Panc1 (cell line): ENCODE measurements at places on chromosomes 2 and 18.

DNA sequence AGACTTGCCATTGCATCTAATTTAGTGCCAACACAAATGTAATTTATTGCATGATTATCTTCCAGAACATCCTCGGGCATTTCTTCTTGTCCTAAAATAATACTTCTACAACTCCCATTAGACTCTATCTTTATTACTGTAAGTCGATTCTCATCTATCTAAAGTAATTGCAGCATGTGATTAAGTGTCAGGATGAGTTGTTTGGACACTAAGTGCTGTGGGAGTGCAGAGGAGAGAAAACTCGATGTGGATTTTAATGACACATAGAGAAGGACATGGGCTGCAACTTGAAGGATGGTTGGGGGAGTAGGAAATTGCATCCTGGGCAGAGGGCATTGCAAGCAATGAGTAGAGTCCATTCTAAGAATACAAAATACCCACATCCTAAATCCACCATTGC is 33.5 kb downstream of the STAT4 start:
- no peak for DNase-seq

- DNase-seq = peak; percentile 67
Measured at GRCh38 chr2:1055014-1055595, 104.5 kb downstream of the SNTG2 start.

DNA sequence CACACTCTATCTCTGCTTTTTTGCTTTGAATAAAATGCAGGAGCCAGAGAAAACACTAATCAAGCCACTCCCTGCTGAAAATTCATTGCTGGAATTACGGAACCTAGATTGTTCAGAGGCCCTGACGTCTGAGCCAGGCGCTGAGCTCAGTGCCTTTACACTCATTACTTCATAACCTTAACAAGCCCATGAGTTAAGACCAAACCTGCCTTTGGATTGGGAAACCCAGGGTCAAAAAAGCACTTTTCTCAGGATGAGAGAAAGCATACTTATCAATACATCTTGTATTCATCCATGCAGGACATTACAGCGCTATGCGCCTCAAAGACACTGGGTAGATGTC is 762 bp downstream of the INO80C start:
- no peak for DNase-seq

DNA sequence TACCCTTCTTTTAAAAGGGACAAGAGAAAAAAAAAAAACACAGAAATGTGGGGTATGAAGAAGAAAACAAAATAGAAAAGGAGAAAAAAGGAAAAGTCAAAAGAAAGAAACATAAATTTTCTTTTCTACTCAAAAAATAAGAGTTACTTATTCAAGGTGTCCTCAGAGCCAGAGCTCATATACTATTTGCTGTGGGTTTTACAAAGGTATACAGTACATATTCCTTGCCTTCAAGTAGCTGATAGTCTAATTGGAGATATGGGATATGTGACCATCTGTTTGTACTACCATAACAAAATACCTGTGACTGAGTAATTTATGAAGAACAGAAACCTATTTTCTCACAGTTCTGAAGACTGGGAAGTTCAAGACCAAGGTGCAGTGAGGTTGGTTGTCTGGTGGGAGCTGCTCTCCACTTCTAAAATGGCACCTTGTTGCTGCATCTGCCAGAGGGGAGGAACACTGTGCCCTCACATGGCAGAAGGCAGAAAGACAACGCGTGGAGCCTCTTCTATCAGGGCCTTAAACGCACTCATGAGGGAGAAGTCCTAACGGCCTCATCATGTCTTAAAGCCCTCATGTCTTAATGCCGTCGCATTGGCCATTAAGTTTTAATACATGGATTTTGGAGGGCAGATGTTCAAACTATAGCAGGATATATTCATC is 33.9 kb downstream of the NBAS start:
- no peak for DNase-seq

- no peak for DNase-seq
Measured at GRCh38 chr2:229201521-229201920, 69.6 kb downstream of the PID1 start.

DNA sequence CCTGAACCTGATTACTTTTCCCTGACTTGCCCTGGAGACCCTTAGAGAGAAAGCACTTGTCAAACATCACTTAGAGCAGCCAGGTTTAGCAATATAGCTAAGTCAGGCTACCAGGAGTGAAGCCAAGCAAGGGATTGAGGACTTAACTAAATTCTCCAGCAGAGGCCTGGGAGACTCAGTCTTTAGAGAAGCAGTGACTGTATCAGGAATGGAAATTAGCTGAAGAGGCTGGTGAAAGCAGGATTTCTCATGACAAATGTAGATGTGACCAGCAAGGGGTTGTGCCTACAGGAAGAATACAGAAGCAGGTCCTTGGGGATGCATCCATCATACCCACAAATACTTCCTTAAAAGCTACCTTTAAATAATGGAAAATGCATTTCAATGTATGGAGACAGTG is 368.9 kb upstream of the MEIS1 start:
- DNase-seq = no peak

GRCh38 chr2:199979398-199979797 is 24.0 kb downstream of the MAIP1 start:
- no peak for DNase-seq

DNA sequence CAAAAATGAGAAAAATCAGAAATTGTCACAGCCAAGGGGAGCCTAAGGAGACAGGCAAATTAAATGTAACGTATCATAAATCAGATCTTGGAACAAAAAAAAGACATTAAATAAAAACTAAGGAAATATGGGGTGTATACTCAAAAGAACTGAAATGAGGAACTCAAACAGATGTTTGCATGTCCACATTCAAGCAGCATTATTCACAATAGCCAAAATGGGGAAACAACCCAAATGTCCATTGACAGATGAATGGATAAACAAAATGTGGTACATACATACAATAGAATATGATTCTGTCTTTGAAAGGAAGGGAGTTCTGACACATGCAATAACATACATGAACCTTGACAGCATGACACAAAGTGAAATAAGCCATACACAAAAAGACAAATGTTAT is 155.8 kb upstream of the KLF7 start:
- no peak for DNase-seq

- no peak for DNase-seq
Measured at GRCh38 chr2:107337209-107337898, 451.4 kb upstream of the ST6GAL2 start.

- DNase-seq = no peak
Measured at GRCh38 chr2:12004713-12005112, 258.3 kb downstream of the LPIN1 start.

GRCh38 chr2:177165721-177166711 is 46.6 kb upstream of the HNRNPA3 start:
- no peak for DNase-seq

- DNase-seq = no peak
Measured at GRCh38 chr2:106191511-106192016, 2.5 kb downstream of the UXS1 start.

GRCh38 chr2:15965564-15966019 is 25.2 kb downstream of the MYCN start:
- no peak for DNase-seq

- DNase-seq = no peak
Measured at GRCh38 chr2:223418604-223419199, 183.5 kb downstream of the SCG2 start.

GRCh38 chr2:211468877-211469663 is 912.7 kb downstream of the CPS1 start:
- no peak for DNase-seq

DNA sequence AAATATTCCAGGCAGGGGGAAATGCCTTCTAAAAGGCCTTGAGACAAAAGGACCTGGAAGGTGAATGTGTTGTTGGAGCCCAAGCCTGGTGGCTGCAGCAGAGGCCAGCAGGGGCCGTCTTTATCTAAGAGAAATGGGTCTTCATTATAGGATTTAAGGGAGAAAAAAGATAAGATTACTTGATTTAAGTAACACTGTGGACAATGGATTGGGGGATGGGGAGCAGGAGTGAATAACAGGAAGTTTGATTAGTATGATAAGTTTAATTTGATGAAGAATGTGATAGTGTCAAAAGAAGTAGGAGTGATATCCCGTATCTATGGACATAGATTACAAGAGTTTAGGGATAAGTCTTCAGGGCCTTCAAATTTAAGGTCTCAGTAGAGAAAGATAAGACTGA is 64.2 kb downstream of the WDR75 start:
- no peak for DNase-seq

GRCh38 chr2:67996772-67997527 is 65.9 kb downstream of the C1D start:
- DNase-seq = no peak

DNA sequence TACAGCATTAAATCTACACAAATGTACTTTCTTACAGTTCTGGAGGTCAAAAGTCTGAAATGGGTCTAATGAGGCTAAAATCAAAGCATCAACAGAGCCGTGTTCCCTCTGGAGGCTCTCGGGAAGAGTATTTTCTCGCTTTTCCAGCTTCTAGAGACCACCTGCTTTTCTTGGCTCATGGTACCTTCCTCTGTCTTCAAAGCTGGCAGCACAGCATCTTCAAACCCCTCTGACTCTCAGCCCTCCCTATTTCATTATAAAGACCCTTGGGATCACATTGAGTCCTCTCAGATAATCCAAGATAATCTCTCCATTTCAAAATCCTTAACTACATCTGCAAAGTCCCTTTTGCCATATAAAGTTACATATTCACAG is 117.8 kb upstream of the NCK2 start:
- no peak for DNase-seq

DNA sequence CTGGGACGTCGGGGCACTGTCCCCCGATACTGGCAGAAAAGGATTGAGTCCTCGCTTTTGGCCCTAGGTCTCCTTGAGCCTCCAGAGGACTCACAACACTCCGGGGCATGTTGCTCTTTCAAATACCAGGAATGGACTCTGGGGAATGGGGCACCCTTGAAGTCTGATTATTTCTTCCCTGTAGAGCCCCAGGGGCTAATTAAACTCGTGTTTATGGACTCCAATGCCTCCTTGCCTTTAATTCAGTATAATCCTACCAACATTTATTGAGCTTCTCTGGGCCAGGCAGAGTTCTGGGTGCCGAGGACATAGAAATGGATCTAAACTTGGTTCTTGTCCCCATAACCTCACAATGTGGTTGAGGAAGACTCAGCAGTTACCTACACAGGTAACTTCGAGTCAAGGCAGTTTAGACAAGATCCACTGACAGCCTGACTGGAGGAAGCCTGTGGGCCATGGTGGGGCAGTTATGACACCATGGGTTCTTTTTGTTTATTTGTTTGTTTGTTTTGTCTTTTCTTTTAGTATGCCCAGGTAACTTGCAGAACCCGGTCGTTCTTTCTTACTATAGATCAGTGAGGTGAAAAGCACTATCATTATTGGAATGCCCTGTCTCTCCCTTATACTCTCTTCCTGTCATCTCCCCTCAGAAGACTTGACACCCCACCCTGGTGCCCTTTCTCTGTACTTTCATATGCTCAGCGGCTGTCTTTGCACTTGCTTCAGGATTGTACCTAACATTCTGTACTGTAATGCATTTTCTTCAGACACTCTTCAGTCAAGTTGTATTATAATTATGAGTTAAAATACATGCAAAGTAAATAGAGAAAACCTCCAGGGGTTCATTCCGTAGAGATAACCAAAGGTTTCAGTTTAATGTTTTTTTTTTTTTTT is 3.2 kb downstream of the CFLAR start:
- DNase-seq = no peak

DNA sequence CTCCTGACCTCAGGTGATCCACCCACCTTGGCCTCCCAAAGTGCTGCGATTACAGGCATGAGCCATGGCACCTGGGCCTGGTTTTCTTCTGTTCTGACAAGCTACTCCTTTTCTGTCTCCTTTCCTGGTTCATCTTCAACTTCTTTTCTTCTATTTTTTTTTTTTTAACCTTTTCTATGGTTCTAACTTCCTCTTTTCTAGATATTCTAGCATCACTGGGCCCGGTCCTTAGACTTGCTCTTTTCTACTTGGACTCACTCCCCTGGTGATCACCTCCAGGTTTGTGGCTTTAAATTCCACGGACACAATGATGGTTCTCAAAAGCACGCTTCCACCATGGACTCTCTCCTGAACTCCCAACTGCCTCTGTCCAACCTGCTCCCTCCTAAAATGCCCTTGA is 2.0 kb downstream of the EIF2AK2 start:
- DNase-seq = no peak

DNA sequence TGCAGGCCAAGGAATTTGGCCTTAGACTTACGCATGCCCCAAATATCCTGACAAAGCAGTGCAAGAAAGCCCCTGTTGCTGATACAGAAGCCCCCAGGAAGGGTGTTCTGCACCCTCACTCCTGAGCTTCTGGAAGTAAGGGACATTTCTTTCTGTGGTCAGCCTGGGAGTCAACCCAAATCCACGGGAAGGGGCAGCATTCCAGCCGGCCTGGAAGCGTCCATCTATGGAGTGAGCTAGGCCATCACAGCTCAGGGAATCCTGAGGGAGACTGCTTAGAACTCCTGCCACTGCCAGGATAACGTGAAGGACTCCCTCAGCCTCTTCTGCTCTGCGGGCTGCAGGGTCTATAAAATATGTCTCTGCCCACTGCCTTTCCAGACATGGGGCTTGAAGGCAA is 173.9 kb downstream of the ANAPC1 start:
- DNase-seq = no peak

- DNase-seq = no peak
Measured at GRCh38 chr2:102186791-102187495, at the start of gene IL1RL2. IL1RL2 (plus strand) TSS chr2:102187023; CDS start chr2:102187868, 845 bp downstream.

DNA sequence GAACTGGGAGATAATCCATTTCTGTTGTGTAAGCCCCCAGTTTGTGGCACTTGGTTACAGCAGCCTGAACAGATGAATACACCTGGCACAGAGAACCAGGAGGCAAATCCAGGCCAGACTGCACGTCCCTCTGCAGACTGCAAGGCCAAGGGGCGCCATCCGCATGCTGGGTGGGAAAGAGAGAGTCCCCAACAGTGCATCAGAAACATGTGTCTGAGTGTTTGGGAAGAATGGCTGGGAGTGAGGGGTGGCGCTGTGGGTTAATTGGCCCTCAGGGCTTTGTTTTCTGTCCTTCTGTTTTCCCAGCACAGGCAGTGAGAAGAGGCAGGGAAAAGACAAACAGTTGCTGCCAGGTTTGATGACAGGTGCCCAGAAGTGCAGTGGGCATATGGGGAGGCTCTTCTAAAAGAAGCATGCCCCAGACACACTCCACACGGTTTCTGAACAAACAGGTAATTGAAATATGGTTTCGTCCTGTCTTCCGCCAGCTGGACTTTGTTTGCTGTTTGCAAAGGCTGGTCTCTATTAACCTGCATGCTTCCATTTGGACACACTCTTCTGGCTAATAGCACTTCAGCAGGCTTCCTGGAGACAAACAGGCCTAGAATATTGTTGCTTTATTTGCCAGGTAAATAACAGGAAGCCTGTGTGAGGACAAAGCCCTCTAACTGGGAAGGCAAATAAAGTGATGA is 43.4 kb upstream of the SEC11C start:
- no peak for DNase-seq

DNA sequence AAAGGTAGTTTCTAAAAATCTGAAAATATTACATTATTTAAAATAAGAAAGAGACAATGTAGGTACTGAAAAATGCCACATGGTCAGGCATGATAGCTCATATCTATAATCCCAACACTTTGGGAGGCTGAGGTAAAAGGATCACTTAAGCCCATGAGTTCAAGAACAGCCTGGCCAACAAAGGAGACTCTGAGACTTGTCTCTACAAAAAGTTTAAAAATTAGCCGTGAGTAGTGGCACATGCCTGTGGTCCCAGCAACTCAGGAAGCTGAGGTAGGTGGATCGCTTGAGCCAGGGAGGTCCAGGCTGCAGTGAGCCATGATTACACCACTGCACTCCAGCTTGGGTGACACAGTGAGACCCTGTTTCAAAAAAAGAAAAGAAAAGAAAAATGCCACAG is 21.8 kb downstream of the ATAD2B start:
- DNase-seq = no peak

- DNase-seq = no peak
Measured at GRCh38 chr18:75854174-75854573, 426.7 kb upstream of the SMIM21 start.

GRCh38 chr2:107197594-107198294 is 311.8 kb upstream of the ST6GAL2 start:
- no peak for DNase-seq
